ENCODE measurements at places on chromosomes 4 and X.

GRCh38 chrX:68681443-68681941 is 34.0 kb downstream of the STARD8 start:
- DNase-seq: no peak

- no peak for DNase-seq
Measured at GRCh38 chr4:74933562-74934015, 673 bp downstream of the PARM1 start.

GRCh38 chr4:17812125-17812524 is 1.3 kb downstream of the NCAPG start:
- no peak for DNase-seq

- DNase-seq: no peak
Measured at GRCh38 chr4:153790962-153791551, 2.2 kb upstream of the SFRP2 start.

DNA sequence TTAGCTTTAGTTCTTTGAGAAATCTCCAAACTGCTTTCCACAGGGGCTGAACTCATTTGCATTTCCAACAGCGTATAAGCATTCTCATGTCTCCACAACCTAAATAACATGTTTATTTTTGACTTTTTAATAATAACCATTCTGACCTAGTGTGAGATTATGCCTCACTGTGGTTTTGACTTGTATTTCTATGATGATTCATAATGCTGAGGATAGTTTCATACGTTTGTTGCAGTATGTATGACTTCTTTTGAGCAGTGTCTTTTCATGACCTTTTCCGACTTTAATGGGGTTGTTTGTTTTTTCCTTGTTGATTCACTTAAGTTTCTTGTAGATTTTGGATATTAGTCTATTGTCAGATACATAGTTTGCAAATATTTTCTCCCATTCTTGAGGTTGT is 1833.0 kb upstream of the PCDH10 start:
- DNase-seq: no peak

DNA sequence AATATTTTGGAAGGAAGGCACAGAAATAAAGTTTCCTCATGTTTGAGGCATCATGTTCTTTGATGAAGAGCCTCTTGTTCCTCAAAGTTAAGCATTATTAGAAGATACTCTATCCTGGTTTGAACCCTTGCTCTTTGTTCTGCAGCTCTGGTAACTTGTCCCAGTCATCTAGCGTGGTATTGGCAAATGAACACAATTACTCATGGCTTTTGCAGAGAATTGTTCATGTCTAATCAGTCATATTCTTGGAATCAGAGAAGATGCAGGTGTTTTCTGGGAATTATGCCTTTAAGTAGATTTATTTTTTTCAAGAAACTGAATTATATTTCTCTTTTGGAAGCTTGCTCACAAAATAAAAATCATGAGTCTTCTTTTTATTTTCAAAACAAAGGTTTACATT is 52.9 kb upstream of the HPGDS start:
- DNase-seq: no peak

DNA sequence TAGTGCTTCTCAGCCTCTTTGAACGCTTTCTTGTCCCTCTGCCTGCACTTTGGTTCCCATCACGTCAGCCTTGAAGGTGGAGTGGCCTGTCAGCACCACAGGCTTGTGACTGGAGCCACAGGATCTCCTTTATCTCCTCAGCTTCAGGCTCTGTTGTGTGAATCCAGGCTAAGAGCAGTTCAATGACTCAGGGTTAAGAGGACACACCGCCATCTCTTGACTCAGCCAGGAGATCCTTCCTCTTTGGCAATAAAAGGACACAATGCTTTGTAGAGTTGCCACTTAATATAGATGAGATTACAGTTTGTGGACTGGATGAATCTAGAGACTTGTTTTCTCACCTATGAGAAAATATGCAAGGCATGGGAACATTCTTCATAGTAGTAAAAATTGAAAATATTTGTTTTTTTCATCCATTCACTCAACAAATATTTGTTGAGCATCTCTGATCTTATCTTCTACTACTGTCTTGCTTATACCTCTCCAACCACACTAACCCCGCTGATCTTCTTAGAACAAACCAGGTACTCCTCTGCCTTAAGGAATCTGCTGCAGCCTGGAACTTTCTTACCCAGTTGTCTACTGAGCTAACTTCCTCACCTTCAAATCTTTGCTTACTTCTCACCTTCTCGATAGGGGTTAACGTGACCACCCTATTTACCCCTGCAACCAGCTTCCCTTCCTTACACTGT is 62.3 kb downstream of the UCHL1 start:
- DNase-seq: peak; percentile 39

GRCh38 chrX:134929808-134930207 is 61.0 kb upstream of the SMIM10 start:
- no peak for DNase-seq

- no peak for DNase-seq
Measured at GRCh38 chrX:16903274-16904022, 33.3 kb upstream of the RBBP7 start.

- DNase-seq: no peak
Measured at GRCh38 chr4:3709061-3709845, 56.9 kb upstream of the ADRA2C start.

- DNase-seq: no peak
Measured at GRCh38 chrX:118468122-118468521, 27.5 kb upstream of the DOCK11 start.

GRCh38 chr4:24910499-24910898 is 2.3 kb downstream of the CCDC149 start:
- no peak for DNase-seq

GRCh38 chrX:129876771-129877305 is 29.1 kb upstream of the UTP14A start:
- peak; percentile 19 for DNase-seq

GRCh38 chrX:27860337-27860736 is 52.5 kb downstream of the MAGEB10 start:
- DNase-seq: no peak

- DNase-seq: peak; percentile 0
Measured at GRCh38 chrX:136386826-136387225, 86.1 kb downstream of the ADGRG4 start.

DNA sequence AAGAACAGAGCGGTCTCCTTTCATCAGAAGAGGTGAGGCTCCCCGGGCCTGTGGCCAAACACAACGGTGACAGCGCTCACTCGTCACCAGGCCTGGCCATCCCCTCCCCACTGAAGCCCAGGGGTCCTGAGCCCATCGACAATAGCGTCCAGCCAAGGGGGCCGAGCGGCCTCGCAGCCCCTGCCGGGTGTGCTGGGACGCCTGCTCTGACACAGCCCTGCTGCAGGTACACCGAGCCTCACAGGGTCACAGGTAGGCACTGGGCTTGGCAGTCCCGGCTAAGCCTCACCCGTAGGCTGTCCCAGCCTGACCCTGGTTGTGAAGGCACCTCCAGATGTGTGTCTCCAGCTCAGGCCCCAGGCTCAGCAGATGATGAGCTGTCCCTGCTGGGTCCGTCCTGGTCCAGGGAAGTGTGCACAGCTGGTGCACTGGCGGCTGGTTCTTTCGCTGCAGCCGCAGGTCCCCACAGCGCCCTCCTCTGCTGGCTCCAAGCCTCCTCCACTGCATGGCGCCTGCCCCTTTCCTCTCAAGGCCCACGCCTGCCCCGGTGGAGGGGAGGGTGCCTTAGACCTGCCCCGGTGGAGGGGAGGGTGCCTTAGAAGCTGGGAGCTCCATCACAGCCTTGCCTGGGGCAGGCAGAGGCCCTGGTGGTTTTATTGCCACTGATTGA is 21.5 kb downstream of the UVSSA start:
- DNase-seq: peak; percentile 25

- no peak for DNase-seq
Measured at GRCh38 chr4:54783402-54784110, 125.8 kb downstream of the KIT start.

DNA sequence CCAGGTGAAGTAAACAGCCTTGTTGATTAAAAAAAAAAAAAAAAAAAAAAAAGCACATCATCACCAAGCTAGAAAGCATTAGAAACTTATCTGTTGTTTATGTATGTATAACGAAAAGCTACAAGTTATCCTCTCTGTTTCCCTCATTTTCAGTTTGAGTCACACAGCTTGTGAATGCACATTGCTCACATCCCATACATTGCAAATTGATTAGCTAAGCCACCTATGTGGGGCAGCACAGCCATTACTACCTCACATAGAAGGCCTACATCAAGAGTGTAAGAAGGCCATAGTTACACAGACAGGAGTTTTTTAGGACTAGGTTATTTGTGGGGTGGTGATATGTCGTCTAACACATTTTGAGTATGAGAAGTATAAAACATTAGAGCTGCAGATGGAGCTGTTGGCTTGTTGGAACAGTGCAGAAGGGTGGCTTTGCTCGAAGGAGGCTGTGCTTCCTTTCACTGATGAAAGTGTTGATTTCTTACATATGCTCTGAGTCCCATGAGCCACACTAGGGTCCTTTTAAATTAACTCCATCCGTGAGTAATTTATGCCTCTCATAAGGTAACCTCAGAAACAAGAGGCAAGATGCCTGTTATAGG is 431.6 kb downstream of the GABRG1 start:
- no peak for DNase-seq

- no peak for DNase-seq
Measured at GRCh38 chr4:83833920-83834319, 298.0 kb downstream of the GPAT3 start.

DNA sequence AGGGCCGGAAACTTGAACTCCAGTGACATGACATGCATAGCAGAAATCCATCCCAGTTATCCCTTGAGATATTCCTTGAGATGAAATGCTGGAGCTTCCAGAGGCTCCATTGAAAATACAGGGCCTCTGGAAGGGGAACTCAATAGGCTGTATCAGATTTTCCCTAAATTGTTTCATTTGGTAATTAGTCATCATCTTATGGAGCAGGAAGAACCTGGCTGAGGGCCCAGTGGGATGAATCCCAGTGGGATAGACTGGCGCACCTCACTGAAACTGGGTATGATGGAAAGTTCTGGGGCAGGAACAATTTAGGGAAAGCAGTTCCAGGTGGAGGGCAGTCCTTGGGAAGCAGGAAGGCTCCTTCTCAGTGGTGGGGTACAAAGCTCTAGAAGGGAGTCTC is 307.8 kb upstream of the DIPK2B start:
- DNase-seq: no peak

GRCh38 chr4:63717384-63717783 is 691.9 kb downstream of the TECRL start:
- DNase-seq: peak; percentile 20

GRCh38 chr4:160299608-160300007 is 1196.7 kb downstream of the RAPGEF2 start:
- DNase-seq: no peak

- no peak for DNase-seq
Measured at GRCh38 chr4:15414551-15415091, 13.2 kb upstream of the C1QTNF7 start.

- no peak for DNase-seq
Measured at GRCh38 chrX:97850911-97851310, 967.2 kb downstream of the RPA4 start.

GRCh38 chr4:21733894-21734630 is 214.5 kb downstream of the KCNIP4 start:
- no peak for DNase-seq

DNA sequence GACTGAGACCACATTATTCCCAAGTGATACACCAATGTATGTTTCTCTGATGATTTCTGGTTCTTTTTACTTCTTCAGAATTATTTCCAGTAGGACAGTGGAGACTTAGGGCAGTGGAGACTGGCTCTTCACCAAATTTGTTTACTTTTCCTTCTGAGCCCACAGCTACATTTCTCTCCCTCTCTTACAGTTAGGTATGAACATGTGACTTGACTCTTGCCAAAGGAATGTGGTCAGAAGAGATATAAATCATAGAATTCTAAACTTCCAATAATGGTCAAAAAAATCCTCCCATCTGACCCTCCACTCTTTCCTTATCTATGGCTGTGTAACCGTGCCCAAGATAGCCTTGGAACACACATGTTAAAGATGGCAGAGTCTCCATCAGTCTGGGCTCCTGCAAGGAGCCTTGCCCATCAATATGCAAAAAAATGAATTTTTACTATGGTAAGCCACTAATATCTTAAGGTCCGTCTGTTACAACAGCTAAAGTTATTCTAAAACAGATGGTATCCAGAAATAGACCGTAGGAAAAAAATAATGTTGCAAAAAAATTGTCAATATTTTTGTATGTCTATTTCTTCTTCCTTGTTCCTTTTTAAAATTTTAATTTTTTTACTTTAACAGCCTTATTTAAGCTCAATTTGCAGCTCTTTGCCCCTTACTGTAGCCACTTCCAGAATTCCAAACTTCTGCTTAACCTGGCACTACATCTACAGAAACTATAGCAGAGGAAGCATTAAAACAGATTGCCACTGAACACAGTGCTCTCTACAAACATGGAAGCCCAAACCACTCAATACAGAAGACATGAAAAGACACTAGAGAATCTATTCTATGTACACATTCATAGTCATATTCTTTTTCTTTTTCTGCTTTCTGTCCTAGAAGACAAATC is 260.7 kb downstream of the COL25A1 start:
- DNase-seq: no peak

DNA sequence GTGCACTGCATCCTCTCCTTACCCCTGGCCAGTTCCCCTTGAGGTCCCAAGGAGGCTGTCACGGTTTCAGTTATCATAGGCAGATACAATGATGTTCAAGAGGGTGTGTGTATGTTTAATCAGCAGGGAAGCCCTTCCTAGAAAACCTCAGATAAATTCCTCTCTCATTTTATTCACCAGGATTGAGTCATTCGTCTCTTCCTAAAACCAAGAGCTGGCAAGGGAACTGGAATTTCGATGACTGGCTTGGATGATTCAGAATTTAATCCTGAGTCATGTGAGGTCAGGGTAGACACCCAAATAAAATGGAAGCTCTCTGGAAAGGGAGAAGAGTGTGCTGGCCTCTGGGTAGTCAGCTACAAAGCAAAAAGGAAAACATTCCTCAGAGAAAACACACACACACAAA is 106.2 kb upstream of the RAPGEF2 start:
- DNase-seq: no peak

GRCh38 chrX:64184396-64184795 is 21.1 kb downstream of the AMER1 start:
- no peak for DNase-seq

All from Caco-2 (cell line).